ENCODE measurements at places on chromosomes 5 and 9. TPM values are rescaled to one million over a fixed set of nuclear protein-coding genes. Genes with fewer than 3 reads are reported as not detected.

DNA sequence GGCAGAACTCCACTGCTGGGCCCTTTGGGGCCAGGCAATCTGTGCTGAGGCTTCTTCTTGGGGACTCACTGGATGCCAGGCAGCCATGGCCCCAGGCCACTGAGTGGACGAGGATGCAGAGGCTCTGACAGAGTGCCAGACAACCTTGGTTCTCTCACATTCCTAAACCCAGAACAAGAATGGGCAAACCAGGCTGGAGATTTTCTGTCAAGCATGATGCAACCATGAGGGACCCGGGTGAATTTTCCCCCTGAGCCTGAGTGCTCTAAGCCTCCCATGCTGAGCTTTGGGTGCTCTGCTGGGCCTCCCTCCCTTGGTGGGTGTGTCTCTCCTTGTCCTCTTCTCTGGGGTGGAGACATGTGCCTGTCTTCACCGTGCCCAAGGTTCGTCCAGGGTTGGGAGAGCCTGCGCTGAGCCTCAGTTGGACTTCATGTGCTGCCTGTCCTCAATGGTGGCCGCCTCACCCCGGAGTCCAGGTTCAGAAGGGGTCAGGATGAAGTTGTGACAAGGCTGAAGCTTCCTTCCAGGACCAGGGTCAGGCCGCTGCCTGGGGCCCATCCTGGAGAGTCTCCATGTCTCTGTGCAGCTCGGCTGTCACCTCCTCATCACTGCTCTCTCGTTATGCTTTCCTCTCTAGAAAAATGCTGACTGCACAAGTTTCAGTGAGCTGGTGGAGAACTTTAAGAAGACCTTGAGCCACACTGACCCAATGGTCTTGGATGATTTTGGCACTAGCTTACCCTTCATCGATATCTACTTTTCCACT is 24.1 kb downstream of the PITX1 start:
- DNase-seq, result no peak

Gene ZNF883
- total RNA-seq, result 4.3 TPM

GRCh38 chr9:70263421-70263820 is 4.6 kb downstream of the SMC5 start:
- DNase-seq, result no peak

Gene RXFP3
- total RNA-seq, result not detected

DNA sequence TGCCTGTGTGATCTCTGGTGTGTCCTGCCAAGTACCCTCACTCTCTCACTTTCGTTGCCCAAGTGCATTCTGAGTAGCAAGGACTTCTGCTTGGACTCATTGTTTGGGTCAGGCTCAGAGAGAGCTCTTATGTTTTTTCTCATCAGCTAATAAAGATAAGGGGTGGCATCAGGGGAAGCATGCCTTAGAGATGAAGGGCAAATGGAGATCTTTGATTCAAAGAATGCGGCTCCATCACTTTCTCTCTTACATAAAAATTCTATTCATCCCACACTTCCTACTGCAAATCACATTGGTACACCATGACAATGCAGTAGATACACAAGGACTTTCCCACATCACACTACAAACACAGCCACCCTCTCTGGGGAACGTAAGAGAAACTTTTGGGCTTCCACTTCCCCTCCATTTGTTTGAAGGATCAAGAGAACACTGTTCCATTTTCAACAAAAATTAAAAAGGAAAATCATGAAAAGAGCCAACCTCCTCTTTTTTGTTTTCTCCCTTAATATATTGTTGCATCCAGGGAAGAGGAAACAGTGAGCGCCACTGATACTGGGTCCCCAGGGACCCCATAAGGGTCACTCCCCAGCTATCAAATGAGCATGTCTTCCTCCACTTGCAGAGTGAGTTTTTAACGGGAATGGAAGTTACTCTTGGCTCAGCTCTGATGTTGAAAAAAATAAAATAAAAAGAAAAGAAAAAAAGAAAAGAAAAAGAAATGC is 73.0 kb downstream of the ZNF366 start:
- no peak for DNase-seq

Gene DDX4
- total RNA-seq, result not detected

DNA sequence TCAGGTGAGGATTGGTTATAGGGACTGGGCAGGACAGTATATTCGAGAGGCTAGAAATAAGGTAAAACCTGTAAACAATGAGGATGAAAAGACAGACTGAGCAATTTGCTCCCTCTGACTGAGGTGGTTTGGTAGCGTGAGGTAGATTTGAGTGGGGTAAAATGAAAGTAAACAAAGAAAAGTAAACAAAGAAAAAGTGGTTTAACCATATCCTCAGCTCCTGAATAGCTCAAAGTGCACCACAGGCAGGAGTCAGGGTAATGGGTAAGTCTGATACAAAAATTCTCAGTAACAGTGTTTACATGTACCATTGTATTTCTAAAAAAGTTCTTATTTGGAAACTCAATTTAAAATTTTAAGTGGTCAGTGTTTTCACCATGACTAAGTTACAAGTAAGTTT is 203.1 kb upstream of the ARRDC3 start:
- DNase-seq, result no peak

All from left ventricle myocardium superior (tissue), 1 donor.